ENCODE measurements at places on chromosomes 1 and 21.

DNA sequence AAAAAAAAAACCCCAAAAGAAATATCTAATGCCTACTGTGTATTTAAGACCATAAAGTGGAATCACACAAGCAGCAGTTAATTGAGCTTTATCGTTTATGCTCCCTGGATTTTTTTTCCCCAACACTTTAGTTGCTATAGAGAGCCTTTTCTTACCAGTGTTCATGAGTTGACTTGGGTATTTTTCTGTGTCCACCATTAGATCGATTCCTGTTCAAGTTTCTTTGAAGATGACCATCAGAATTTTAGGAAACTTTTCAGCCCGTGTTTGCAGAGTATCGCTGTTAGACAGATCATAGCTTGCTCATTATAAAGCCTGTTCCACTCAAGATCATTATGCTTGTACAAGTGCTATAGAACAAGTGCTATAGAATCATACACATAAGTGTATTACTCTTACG is 1.5 kb downstream of the RALGPS2 start:
- ATAC-seq = no peak

DNA sequence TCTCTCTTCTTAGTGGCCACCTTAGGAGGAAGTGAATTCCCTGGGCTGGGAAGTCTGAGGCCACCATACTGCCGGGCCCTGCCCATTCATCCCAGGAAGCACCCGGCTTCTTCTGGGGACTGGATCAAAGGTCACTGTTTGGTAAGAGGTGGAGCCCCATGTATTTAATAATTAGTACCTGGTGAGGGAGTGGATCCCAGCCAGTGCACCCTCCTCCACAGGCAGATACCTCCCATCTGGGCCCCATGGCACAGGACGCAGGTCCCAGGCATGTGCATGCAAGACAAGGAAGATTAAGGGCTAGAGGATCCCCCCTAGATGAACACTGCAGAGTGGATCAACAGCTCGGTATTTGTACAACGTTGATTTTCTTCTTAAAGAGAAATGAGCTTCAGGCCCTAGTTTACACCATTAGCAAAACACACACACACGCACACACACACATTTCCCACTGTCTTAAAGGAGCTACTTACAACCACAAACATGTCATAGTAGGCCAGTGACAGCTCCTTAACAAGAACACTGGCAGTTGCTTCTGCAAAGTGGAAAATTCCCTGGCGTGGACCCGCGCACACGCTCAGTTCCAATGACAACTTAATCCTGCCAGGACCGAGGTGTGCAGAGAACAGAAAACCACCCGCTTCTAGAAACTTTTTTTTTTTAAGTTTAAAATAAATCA is 90.7 kb downstream of the MRPL37 start:
- ATAC-seq = no peak

DNA sequence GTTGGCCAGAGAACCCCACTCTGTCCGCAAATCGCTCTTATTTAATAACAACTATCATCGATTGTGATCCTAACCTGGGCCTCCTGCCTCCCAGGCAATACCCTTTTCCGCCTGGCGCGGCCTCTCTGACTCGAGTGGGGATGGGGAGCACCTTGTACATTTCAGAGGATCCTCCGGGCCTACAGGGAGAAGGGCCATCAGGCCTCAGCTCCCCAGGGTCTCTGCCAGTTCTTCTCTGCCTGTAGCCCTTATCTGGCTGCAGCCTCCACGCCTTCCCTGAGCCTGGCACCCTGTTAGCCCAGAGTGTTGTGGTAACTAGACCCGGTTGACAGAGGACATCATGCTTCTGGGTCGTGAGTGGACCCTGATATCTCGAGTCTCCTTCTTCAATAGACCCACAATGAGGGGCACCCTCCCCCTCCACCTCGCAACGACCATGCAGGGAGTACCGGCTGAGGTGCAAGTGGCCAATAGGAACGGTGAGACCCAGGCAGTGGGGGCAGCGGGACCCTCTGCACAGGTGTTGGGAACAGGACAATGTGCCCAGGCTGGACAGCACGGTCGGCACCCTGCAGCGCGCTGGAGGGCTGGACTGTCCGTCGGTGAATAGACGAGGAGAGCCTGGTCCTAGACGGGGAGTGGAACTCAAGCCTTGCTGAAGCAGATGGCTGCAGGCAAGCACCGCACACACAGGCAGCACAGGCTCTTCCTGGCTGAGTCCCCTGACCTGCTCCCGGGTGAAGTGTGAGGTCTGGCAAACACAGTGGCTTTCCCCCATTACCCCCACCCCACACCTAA is 7.1 kb upstream of the CRYBG2 start:
- ATAC-seq = no peak

GRCh38 chr1:248906753-248907661 is 972 bp downstream of the PGBD2 start:
- ATAC-seq = no peak

DNA sequence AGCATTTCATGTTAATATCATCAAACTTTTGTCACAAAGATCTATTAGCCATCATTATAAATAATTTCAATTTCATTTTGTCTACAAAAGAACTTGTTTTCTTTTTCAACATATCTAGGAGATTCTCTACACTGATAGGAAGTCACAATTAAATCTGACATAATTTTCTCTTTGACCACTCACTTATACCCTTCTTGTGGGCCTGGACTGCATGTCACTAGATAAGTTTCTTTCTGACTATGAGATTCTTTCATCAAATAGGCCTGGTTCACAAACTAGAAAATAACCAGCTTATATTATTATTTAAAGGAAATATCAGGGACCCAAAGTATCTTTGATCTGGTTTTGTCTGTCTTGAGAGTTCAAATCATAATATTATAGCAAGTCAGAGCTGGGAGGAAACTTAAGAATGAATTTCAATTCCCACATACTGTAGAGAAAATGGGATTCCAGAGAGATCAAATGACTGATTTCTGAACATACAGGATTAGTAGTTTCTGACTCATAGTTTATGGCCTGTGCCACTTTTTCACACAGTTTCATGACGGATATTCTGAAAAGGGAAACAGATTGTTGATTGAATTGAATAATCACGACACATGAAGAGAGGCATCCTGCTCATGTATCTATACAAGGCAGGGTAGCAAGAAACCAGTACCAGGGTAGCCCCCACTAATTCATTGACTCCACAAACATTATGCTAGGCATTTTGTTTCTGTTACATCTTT is 355.8 kb downstream of the GPATCH2 start:
- ATAC-seq = no peak

- ATAC-seq = no peak
These were observed 162.9 kb upstream of the HP1BP3 start for GRCh38 chr1:20949871-20950590.

DNA sequence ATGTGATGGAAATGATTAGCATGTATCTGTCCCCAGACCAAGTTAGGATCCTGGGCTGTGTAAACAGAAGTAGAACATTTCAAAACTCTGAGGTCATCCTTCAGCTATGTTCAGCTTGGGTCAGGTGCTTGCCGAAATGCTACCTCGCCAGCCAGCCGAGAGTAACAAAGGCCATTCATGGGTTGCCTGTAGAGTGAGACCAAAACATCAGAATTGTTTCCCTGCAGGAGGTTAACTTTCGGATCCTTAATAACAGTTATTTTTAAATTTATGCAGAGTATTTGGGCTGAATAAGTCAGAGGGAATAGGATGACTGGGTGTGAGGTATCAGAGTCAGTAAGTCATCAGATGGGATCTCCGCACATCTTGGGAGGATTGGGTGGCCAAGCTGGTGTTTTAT is 35.6 kb downstream of the SMYD2 start:
- no peak for ATAC-seq

- ATAC-seq = peak; percentile 57
These were observed 2.0 kb downstream of the FCER1G start for GRCh38 chr1:161216945-161217712.

GRCh38 chr1:63012339-63012738 is 228.4 kb downstream of the ATG4C start:
- ATAC-seq = no peak

DNA sequence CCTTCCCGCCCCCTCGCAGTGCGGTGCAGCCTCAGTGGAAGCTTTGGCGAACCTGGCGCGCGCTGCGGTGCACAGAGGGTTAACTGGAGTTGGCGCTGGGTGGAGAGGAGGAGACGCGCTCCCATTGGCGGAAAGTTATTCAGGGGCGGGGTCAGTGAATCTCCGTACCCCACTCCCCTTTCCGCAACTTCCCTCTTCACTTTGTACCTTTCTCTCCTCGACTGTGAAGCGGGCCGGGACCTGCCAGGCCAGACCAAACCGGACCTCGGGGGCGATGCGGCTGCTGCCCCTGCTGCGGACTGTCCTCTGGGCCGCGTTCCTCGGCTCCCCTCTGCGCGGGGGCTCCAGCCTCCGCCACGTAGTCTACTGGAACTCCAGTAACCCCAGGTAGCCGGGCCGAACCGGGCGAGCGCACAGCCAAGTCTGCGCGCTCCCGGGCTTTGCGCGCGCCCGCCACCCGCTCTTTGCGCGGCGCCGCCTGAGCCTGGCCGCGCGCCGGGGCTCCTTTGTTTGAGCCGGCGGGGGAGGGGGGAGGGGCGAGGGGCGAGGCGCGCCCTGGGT is at the start of gene EFNA4:
TSS of gene EFNA4 (plus strand) at position 191 of the 561 bp plus-strand sequence. CDS start at position 275, 84 bp downstream.
- ATAC-seq = peak; percentile 87

GRCh38 chr1:239811211-239811885 is 280.3 kb upstream of the FMN2 start:
- ATAC-seq = peak; percentile 60

DNA sequence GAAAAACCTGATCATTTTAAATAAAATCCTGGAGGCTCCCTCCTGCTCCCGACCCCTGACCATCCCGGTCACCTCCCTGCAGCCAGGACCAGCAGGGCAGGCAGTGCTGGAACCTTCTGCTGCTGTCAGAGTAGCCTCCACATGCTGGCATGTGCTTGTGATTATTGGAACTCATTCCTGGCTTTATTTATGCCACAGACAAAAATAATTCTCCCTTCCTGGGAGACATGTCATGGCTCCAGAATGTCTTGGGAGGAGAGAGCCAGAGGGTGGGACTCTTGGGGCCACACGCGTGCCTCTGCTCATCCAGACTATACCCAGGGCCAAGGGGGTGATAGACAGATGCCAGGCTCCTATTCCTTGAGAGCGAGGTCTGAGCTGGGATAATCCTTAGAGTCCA is 183.6 kb upstream of the RAB4A start:
- no peak for ATAC-seq

Data from activated CD4-positive, CD25-positive, alpha-beta regulatory T cell treated with anti-CD3 and anti-CD28 coated beads, Interleukin-2, amount 50 U/mL, for 24 hours (primary cell).